Cerebellar cortex (tissue), 1 donor: ENCODE measurements at places on chromosomes 1 and 21.

GRCh38 chr1:204176049-204176448 lies 9.9 kb upstream of the REN start:
- no peak for DNase-seq

DNA sequence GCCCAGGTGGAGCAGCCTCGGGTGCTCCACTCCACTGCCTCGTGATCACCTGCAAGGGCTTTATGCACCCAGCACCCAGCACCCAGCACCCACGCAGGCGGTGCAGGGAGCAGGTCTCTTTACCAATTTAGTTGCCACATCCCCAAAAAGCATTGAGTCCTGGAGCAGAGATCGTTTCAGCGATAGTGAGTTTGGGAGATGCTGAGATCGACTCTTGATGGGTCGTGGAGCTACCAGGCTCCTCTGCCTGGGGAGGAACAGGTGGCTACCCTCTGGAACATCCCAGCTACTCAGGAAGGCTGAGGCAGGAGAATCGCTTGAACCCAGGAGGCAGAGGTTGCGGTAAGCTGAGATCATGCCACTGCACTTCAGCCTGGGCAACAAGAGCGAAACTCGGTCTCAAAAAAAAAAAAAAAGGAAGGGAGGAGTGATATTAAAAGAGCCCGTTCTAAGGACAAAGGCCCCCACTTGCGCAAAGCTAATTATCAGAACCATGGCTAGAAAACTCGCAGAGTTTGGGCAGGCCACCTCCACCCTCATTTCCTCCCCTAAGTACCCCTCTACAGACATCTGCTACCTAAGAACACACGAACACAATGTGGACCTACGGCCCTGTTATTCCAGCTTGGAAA lies 106.5 kb upstream of the SLC45A1 start:
- DNase-seq = no peak

DNA sequence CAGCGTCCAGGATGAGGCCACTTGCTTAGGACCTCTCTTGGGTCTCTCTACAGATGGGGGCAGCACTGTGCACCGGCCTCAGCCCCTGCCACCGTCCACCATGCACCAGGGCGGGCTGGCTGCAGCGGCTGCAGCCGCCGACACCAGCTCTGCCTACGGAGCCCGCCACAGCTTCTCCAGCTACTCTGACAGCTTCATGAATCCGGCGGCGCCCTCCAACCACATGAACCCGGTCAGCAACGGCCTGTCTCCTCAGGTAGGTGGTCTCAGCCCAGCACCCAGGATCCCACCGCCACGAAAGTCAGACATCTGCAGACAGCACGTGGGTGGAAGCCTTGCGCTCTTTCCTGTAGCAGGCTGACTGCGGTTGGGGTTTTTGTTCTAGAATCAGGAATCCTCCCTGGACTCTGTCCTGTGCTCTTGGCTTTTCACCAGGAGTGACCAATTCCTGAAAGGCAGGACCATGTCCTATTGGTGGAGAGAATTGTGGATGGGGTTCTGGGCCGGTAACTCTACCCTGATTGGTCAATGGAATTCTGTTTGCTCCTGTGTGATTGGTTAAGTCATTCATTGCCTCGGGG lies 72.5 kb downstream of the PAX7 start:
- no peak for DNase-seq

DNA sequence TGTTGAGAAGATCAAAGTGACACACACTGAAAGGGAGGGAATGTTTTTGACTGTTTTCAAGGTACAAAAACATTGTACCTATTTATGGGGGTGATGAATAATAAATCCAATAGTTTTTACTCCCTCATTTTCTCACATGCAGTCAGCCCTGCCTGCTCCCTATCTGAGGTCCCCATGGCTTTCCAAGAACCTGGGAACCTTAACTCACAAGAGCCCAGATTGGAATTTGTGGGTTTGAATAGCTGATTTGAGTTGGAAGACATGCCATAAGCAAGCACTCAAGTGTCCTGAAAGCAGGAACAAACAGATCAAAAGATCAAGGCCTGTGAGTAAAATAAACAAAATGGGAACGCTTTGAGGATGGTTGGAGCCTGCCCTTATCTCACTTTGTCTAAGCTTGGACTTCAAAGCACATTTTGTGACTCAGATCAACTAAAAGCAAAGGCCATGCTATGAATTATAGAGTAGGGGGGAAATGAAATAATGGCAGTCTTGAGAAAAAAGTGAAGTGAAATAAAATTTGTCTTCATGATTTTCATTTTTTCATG lies 136.6 kb downstream of the LYPLAL1 start:
- no peak for DNase-seq

DNA sequence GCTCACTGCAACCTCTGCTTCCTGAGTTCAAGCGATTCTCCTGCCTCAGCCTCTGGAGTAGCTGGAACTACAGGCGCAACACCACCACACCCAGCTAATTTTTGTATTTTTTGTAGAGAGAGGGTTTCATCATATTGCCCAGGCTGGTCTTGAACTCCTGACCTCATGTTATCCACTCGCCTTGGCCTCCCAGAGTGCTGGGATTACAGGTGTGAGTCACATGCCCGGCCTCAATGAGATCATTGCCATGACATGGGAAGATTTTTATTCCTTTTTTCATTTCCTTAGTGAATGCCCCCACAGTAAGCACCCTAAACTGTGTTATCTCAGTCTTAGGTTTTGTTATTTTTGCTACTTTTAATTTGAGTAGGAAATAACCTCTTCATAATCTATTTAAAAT lies 977.9 kb downstream of the BRINP3 start:
- DNase-seq = no peak

DNA sequence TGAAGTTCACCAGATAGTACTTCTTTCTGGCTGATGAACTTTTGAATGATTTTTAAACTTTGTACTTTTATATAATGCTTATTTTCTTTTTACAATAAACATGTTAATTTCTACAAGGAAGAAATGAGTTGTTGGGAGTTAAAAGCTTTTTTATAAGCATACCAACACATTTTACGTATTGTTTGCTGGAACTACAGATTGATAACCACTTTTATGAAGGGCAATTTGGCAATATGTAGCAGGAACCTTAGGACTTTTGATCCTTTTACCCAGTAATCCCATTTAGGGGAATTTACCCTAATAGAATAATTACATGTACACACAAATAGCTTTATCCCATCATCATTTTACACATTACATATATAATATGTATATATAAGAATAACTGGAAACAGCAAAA lies 16.3 kb downstream of the PRPF38A start:
- DNase-seq = no peak

DNA sequence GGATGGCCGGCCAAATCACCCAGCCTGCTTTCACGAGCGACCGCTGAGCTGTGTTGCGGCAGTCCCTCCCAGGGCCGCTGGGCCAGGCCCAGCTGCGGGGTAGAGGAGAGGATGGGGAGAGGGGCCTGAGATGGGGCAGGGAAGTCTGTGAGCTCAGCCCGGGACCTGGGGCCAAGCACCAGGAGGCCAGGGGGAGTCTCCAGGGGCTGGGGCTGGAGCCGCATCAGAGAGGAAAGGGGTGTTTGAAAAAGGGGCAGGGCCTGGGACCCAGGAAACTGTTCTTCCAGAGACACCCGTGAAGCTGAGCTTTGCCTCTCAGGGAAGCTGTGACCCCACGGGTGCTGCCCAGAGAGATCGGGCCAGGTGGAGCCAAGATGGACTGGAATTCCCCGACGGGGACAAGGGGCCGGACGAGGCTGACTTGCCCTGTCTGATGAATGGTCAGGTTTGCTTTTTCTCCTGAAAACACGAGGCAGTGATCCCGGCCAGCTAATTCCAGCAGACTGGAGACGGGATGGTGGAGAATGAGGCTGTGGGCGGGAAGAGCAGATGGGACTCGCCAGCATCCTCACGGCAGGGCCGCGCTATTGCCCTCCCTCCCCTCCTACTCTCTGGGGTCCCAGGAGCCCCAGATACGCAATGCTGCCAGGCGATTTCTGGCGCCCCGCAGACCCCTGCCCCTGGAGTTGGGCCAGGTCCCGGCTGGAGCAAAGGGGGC lies 40.3 kb upstream of the COL18A1 start:
- DNase-seq = no peak

GRCh38 chr21:27406300-27407009 lies 439.6 kb upstream of the ADAMTS5 start:
- DNase-seq = no peak

DNA sequence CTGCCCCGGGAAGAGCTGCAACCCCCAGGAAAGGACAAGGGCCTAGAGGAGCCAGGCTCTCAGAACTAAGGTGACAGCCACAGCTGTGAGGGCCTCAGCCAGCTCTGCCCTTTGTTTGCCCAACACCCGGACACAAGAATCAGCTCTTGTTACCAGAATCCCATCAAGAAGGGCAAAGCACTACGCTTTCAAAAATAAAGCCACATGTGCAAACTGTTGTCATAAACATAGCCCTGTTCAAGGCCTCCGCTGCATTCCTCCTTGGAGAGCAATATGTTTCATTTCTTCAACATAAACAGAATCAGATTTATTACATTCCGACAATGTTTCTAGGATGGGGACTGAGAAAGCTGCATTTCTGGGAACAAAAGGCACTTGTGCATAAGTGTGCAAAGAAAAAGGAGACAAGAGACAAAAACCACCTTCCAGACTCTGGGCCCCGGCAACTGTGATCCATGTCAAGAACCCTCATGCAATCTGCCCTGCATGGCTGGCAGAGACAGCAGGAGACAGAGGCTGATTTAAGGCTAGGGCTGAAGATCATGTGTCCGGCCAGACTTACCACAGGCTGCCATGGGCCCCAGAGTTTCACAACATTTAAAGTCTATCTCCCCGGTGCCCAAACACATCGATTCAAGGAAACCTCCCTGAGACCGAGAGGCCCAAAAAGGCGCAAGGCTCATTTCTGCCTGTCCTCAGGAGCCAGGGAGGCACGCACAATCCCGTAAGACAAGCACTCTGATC lies 71.0 kb downstream of the SSBP3 start:
- no peak for DNase-seq

GRCh38 chr1:184943998-184944397 lies 30.3 kb downstream of the NIBAN1 start:
- DNase-seq = no peak
